Activated CD4-positive, alpha-beta T cell treated with anti-CD3 and anti-CD28 coated beads, Interleukin-2, amount 10 ng/mL, durations not matched to agents 24 days and 14 days (primary cell): ENCODE measurements at places on chromosomes 2 and 18. TPM values are rescaled to one million over a fixed set of nuclear protein-coding genes. Genes with fewer than 3 reads are reported as not detected.

Gene FOXI3
- total RNA-seq = not detected in 2 replicates

Gene CYS1
- total RNA-seq = 0.24 and 0.63 TPM in 2 replicates

Gene TMEM169
- total RNA-seq = 0.51 and 0.97 TPM in 2 replicates

Gene TUBA4B
- not detected in 2 replicates for total RNA-seq

Gene EPB41L3
- 1.5 TPM in 2 replicates for total RNA-seq

Gene MYO3B
- total RNA-seq = 0.95 and 1.5 TPM in 2 replicates

Gene CNPPD1
- total RNA-seq = 62.0 and 62.6 TPM in 2 replicates

Gene SUPT7L
- total RNA-seq = 33.3 and 34.5 TPM in 2 replicates

Gene ORMDL1
- total RNA-seq = 74.5 and 82.7 TPM in 2 replicates

Gene TWIST2
- not detected in 2 replicates for total RNA-seq

Gene MROH2A
- total RNA-seq = not detected in 2 replicates

Gene RGPD4
- not detected in 2 replicates for total RNA-seq

Gene BOLL
- total RNA-seq = not detected in 2 replicates

Gene OTX1
- total RNA-seq = not detected in 2 replicates

Gene CNGA3
- not detected in 2 replicates for total RNA-seq

Gene PPM1B
- 38.9 and 42.0 TPM in 2 replicates for total RNA-seq

Gene RESP18
- total RNA-seq = not detected in 2 replicates

Gene FBXO41
- 32.2 and 33.8 TPM in 2 replicates for total RNA-seq

Gene TXNDC2
- not detected in 2 replicates for total RNA-seq

Gene DLX1
- total RNA-seq = not detected in 2 replicates
